RWPE1 (cell line): ENCODE measurements at places on chromosomes 13 and 19.
A peak's percentile ranks its signal among the peaks of the same experiment; 100 is the strongest.

DNA sequence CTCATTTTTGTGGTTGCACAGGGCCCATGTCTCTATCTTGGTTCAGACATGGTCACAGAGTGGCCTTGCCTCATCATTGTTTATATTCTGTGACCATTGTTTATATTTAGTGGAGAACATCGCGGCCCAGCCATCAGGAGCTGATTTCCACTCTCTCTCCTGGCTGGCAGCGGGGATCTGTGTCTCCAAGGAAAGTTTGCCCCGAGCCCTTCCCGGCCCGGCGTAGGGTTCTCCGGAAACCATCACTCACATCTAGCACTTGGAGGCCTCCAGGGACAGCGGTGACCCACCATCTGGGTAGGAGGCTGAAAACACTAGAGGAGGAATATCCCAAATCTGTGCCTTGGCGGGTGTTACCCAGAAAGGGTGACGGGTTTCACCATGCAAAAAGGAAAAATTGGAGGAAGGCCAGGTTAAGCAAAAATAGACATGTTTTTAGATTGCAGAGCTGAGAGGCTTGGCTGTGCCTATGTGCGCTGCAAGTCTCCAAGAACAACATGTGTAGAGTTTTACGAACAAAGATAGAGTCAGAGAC, 726 bp upstream of the ZNF358 start:
- DNase-seq, result no peak

DNA sequence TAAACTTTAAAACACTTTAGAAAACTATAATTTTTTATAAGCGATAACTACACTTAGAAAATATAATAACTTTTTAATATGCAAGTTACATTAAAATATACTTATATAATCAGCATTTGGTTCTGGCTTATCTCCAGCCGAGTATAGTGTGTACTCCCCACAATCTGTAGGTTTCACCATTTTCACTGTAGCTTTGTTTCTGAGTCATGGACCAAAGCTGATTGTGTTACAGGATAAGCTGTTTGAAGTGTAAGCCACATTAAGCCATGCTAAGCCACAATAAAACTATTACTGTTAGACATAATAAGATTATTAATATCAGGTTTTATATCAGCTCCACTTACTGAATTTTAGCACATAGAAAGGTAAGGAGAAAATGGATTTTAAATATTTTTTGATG, 43.8 kb downstream of the CCDC122 start:
- DNase-seq, result no peak

GRCh38 chr19:1248786-1249297, 459 bp downstream of the MIDN start:
- DNase-seq, result peak; percentile 55

GRCh38 chr13:99886706-99887105, 84.9 kb downstream of the ZIC5 start:
- no peak for DNase-seq

DNA sequence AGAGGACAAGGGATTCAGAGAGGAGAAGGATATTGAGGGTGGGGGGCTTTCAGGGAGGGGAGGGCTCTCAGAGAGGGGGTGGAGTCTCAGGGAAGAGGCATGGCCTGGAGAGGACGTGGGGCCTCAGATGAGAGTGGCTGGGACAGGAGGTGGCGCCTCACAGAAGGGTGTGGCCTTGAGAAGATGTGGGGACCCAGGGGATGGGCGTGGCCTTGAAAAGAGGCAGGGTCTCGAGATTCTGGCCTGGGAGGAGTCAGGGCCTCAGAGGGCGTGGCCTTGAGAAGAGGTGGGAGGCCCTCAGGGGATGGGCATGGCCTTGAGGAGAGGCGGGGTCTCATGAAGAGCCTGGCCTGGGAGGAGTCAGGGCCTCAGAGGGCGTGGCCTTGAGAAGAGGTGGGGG, 23.7 kb upstream of the TNFSF14 start:
- DNase-seq, result no peak

DNA sequence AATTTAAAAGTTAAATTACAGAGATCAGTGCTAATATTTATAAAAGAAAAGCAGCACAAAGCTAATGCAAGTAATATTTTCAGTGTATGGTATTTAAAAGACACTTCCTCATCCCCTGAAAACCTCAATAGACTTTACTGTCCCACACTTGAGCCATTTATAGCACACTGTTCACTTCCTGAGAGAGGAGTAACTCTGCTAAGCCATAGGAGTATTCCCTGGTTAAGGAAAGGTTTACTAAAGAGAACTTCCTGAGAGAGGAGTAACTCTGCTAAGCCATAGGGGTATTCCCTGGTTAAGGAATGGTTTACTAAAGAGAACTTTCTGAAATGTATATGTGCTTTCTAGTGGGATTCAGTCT, 159.4 kb downstream of the NHLRC3 start:
- DNase-seq, result no peak

GRCh38 chr19:1189419-1189818, 15.4 kb upstream of the SBNO2 start:
- DNase-seq, result no peak

DNA sequence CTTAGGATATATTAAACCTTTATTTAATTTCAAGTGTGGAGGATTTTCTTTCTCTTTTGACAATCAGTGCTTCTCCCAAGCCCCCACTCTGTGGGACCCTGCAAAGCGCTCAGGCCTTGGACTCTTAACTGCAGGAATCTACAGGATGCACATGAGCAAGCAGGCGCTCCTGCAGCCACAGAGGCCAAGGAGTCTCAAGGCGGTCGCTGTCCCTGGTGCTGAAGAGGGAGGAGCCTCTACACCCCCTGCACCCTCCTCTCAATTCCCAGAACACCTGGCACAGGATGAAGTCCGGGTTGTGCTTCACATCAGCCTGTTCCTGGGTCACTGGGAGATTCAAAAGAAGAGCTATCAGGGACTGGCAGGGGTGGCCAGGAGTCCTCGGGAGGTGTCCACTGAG, 13.5 kb downstream of the OR10H4 start:
- no peak for DNase-seq

DNA sequence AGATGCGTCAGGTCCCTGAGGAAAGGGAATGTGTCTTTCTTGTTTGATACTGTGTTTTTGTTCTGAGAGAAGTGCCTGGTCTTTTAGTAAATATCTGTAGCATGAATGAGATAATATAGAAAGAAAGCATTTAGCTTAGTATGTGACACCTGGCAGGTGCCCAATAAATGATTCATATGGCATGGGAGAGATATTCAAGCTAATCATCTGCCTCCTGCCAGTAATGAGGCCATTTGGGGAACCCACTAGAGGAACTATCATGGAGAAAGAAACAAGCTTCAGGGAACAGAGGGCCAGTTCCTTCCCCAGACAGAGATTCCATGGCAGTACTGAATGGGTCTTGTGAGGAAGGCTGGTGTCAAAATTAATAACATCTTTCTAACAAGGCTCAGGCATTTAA, 603.9 kb downstream of the DCT start:
- no peak for DNase-seq

DNA sequence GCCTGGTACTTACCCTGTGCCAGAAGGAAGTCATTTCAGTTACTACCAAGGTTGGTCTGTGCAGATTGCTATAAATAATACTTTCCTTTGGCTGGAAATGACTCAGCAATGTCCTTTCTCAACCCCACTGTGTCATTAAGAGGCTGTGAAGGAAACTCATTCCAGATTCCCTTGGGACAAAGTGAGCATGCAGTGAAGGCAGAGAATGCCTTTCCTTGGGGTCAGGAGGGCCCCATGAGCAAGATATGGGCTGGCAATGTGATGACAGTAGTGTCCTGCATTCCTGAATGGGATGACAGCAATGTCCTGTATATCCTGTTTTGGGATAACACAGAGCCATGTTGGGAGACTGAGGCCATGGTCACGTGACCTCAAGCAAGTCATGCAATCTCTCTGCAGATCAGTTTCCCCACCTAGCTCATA, 213.1 kb upstream of the TMTC4 start:
- DNase-seq, result peak; percentile 2

- no peak for DNase-seq
These were observed 39.4 kb downstream of the ADPRHL1 start for GRCh38 chr13:113413898-113414282.

DNA sequence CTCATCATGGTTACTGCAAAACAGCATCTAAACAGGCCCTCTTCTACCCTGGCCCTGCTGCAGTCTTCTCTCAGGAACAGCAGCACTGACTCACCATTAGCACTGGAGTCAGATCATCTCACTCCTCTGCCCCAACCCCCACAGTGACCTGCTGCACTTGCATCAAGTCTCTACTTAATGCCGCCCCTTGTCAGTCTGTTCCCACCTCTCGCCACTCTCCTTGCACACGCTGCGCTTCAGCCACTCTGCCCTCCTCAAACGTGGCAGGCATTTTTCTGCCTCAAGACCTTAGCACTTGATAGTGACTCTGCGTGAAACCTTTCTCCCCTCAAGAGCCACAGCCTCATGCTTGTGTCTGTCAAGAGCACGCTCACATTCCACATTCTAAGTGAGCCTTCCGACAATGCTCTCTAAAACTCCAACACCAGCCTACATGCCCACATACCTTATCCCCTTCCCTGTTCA, 22.1 kb downstream of the MIPEP start:
- DNase-seq, result no peak

GRCh38 chr13:112828756-112829155, 138.9 kb downstream of the ATP11A start:
- no peak for DNase-seq

DNA sequence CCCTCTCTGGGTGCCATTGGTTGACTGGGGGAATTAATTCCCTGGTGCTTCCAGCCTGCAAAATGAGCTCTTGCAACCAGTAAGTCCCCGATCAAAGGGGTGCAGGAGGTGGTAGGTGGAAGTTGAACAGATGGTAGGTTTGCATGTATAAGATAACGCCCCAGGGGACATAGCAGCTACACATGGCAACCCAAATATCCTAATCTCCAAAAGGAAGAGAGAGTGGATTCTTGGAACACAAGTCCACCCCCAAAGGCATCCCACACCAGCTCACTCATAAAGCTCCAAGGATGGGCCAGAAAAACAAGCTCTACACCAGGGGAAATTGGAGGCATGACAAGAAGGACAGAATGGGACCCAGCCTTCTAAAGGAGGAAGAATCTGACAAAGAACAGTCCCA, 4.8 kb downstream of the CD209 start:
- no peak for DNase-seq

- no peak for DNase-seq
These were observed 223.6 kb downstream of the FOXO1 start for GRCh38 chr13:40442826-40443225.

DNA sequence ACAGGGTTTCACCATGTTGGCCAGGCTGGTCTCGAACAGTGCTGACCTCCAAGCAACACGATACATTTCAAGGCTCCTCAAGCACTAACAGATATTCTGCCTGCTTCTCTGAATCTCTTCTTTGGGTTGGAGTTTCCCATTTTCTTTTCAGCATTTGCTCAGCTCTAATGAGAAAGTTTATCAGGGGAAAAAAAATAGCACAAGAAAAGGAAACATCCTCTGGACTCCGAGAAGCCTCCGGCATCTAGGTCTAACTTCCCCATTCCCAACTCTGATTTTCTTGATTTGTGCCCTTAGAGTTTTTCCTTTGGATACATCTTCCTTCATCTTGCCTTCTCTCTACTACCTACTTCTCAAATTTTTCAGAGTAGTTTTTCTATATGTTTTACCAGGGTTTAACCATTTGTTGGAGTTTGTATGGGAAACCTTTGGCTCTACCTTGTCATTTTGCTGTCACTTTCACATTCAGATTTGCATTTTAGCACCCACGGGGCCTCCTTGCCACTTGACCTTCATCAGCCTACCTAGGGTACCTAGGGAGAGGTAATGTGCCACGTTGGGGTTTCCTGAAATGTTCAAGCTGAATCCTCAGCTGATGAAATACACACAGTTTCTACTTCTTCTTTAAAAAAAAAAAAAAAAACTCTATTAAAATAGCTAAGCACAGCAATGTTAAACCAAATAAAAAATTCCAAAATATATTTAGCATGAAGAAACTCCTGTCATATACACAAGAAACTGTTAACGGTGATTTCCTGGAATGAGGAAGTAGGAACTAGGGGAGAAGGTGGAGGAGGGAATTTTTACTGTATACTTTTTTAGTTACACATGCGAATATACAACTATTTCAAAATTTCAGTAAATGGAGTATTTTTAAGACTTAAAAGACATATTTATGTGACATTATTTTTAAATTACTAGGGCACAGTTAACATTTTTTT, 5.1 kb upstream of the USP12 start:
- no peak for DNase-seq

DNA sequence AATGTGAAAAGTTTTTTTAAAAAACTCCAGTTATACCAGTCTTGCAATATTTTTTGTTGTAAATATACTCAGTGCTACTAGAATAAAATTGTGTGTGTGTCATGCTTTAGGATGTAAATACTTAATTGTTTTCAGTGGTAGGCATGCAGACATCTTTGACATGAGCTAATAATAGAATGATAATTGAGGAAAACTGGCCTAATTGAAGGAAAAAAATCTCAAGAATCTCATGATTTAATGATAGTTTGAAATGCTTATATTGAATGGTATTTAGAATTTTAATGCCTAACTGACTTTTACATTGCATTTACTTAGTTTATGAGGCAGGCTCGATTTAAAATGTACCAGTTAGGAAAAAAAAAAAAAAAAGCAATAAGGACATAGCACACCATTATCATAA, 3.2 kb upstream of the MAB21L1 start:
- no peak for DNase-seq

DNA sequence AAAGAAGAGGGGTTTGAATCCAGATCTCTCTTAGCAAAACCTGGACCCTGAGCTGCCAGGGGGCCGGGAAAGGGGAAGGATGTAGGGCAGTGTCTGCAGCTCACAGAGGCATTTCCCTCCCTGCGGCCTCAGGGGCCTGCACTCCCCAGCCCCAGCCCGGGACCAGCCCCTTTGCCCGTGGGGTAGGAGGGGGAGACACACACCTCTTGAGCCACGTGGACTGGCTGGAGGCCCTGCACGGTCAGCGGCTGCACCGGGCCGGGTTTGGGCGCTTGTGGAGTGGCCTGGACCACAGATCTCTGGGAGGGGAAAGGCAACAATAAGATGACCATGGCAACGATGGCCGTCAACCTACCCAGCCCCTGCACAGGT, 26.9 kb downstream of the RFX1 start:
- DNase-seq, result no peak

DNA sequence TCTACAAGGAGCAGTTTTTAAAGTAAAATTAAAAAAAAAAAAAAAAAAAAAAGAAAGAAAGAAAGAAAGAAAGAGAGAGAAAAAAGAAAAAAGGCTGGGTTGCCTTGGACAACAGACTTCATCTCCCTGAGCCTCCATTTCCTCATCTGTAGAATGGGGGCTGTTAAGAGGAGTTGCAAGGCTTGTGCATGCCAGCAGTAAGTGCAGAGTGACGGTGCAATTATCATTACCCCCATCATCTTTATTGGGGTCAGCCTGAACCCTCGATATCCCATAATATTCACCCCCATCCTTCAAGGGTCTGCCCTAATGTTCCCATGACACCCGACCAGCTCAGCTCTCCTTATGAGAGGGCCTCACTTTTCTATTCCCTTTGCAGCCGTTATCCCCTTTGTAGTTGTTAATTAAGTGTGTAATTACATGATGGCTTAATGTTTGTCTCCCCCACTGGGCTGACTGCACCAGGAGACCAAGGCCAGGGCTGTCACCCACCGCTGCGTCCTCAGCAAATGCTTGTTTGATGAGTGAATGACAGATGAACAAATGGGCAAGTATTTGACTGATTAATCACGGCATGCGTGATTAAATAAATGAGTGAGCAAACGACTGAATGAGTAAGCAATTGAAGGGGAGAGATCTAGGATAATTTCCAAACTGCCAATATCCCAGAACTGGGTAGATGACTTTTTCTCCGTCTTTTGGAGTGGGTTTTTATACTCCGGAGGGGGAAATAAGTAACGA, 10.1 kb downstream of the FOSB start:
- peak; percentile 66 for DNase-seq

GRCh38 chr19:5096536-5096935, 127.6 kb downstream of the KDM4B start:
- DNase-seq, result no peak
